Forelimb muscle (tissue), 1 donor: ENCODE measurements at places on chromosomes 12 and 14.

DNA sequence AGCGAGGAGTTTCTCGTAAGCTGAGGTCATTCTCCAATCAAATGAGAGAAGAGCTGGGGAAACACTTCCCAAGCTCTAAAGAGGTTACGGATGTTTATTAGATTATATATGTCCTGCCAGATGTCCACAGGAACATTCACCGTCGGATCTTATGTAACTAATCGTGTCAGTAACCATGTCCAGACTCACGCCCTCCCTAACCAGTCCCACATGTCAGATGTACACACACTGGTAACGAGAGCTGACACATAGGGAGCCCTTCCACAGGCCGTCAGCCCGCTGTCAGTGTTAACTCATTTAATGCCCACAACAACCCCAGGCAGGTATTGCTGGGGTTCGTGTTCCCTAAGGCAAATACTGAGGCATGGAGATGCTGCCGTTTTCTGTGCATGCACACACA lies 223.7 kb upstream of the RTL1 start:
- DNase-seq = no peak

GRCh38 chr12:12086973-12087692 lies 16.4 kb downstream of the BCL2L14 start:
- no peak for DNase-seq

GRCh38 chr12:38124247-38125012 lies 192.1 kb upstream of the ALG10B start:
- no peak for DNase-seq

GRCh38 chr12:108832730-108833354 lies 24.5 kb downstream of the SSH1 start:
- DNase-seq = peak; percentile 73

DNA sequence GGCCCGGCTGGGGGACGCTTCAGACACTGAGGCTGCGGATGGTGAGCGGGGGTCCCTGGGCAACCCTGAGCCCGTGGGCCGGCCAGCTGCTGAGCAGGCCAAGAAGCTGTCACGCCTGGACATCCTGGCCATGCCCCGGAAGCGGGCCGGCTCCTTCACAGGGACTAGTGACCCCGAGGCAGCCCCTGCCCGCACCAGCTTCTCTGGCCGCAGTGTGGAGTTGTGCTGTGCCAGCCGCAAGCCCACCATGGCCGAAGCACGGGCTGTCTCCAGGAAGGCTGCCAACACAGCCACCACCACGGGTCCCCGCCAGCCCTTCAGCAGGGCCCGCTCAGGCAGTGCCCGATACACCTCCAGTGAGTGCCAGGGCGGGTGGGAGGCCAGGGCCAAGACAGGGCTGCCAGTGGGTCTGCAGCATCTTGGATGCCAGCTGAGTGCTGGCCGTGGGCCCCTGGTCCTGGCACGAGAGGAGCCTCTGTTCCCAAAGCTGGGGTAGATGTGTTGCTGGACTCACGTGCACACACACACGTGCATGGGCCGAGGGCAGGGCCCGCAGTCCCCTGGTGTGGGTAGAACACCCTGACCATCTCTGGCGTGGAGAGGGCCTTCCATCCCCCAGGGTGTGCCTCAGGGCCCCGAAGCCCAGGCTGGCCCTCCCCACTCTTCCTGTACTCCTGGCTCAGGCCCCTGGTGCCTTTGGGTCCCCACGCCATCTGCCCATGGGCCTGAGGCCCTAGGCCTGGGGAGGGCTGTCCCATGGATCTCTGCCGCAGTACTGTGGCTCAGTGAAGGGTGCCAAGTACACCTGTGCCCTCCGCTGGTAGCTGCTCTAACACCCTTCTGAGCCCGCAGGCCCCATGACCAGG lies 22.8 kb downstream of the CEP170B start:
- DNase-seq = no peak

- no peak for DNase-seq
Measured at GRCh38 chr12:62429457-62429856, 37.2 kb upstream of the MON2 start.

DNA sequence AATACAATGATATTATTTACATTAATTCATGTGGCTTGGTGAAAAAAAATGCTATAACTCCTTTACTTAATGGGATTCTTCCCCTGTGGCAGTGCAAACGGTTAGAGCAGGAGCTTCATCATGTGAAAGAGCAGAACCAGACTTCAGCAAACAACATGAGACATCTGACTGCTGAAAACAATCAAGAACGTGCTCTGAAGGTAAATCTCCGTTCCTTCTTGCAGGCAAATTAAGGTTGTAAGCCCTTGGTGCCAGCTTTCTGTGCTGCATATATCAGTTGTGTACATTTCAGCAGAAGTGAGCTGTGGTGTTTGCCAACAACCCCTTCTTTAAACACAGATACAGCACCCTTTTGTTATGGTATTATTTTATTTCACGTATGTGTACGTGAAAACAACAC lies 171.7 kb downstream of the MIPOL1 start:
- DNase-seq = no peak
